ENCODE measurements at places on chromosomes 12 and 14.

DNA sequence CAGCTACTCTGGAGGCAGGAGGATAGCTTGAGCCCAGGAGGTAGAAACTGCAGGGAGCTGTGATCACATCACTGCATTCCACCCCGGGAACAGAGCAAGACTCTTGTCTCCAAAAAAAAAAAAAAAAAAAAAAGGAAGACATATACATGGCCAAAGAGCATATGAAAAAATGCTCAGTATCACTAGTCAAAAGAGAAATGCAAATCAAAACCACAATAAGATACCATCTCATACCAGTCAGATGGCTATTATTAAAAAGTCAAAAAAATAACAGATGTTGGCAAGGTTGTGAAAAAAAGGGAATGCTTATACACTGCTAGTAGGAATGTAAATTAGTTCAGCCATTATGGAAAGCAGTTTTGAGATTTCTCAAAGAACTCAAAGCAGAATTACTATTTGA, 174.8 kb upstream of the ATF7IP start:
- no peak for DNase-seq

DNA sequence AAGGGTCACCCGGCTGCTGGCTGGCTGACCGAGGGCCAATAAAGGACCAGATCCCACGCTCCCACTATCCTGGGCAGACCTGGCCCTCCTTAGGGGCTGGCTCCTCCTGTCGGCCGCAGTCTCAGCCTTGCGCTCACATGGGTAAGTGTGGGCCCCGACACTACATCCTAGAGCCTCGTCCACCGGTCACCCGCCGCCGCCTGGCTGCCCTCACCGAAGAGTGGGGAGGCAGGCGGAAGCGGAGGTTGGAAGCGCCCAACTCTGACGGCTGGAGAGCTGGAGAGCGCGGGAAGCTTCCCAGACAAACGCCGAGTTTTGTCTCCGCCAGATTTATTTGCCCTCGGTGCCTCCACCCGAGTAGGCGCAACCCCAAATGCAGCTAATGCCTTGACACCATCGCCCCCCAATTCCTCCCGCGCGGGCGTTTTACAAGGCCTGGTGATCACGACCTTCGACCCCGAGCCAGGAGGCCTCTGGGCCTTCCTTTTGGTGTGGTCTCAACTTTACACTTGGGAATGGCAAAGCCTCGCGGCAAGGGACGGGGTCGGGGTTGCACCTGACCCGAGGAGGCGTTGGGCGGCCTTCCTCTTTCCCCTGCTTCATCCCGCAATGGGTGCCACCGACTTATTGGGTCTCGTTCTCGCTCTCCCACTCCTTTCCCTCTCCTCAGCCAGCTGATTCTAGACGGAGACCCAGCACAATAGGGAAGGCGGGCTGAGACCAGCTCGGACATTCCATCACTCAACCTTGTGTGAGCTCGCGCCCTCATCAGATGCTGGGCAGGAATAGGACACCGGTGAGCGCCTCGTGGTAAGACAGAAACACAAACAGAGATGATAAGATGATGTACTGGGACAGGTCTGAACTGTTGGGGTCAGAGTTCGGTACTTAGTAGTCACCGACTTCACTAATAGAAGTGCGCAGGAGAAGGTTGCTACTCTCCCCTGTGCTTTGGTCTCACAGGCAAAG, 78.3 kb upstream of the ANO4 start:
- no peak for DNase-seq

DNA sequence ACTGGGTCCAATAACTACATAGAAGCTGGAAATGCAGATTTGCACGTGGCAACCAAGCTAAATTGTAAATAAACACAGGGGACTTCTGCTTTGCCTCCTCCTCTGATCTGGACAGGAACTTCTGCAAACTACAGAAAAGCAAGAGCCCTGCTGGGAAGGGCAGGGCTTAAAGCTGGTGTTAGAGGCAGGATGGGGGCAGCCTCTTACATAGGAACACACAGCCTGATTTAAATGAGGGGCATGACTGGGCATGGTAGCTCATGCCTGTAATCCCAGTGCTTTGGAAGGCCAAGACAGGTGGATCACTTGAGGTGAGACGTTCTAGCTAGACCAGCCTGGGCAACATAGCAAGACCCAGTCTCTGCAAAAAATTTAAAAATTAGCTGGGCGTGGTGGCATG, 46.7 kb downstream of the ERH start:
- no peak for DNase-seq

- DNase-seq = no peak
Observed at GRCh38 chr12:132818562-132818961, 10.1 kb downstream of the GOLGA3 start.

DNA sequence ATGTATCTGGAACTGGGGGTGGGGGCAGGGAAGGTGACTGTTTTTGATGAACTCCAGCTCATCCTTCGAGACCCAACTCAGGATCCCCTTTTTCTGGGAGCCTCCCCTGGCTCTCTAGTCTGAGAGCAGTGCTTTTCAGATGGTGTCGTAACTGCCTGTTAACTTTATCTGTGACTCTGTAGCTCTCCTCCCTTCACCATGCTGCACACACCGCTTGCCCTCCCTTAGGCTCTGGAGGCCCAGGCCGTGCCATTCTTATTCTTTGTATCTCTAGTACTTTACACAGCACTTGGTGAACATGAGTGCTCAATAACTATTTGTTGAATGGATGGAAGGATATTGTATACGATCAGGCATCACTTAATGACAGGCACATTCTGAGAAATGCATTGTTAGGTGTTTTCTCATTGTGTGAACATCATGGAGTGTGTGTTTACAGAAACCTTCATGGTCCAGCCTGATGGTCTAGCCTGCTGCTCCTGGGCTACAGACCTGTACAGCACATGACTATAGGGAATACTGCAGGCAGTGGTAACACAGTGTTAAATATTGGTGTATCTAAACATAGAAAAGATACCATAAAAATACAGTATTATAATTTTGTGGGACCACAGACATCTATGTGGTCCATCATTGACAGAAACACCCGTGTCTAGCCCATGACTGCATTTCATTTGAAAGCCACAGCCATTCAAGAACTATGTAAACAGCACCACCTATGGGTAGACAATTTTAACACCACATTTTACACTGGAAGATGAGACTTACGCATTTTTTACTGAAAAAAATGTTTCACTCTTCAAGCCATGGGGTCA, 91.8 kb downstream of the EML1 start:
- DNase-seq = peak; percentile 40
